ENCODE measurements at places on chromosomes 3 and 15. TPM values are rescaled to one million over a fixed set of nuclear protein-coding genes. Genes with fewer than 3 reads are reported as not detected.

- no peak for DNase-seq
These were observed 7.6 kb upstream of the LRIG1 start for GRCh38 chr3:66508461-66508860.

DNA sequence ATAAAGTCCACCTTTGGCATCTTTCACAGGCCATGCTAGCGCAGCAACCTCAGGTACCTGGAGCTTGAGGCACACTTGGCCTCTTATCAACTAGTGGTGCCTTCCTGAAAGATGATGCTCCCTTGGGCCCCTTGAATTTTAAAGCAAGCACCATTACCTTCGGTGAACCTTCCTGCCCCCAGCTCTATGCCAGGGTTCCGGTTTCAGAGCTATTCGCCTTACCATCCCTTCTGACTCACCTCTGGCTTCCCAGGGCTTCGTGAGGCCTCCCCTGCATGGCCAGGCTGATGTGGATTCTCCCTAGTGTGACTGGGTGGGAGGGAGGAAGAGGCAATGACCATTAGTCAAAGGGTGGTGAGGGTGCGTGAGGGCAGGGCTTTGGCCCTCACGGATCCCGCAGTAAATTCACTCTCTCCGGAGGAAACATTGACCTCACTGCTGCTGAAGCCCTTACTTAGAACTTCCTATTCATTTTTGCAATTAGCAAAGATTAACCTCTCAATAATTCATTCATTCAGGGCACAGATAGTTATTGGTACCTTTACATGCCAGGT is 16.3 kb downstream of the BHLHE40 start:
- DNase-seq: no peak

- DNase-seq: no peak
These were observed 108.1 kb downstream of the ROBO2 start for GRCh38 chr3:77147836-77148578.

DNA sequence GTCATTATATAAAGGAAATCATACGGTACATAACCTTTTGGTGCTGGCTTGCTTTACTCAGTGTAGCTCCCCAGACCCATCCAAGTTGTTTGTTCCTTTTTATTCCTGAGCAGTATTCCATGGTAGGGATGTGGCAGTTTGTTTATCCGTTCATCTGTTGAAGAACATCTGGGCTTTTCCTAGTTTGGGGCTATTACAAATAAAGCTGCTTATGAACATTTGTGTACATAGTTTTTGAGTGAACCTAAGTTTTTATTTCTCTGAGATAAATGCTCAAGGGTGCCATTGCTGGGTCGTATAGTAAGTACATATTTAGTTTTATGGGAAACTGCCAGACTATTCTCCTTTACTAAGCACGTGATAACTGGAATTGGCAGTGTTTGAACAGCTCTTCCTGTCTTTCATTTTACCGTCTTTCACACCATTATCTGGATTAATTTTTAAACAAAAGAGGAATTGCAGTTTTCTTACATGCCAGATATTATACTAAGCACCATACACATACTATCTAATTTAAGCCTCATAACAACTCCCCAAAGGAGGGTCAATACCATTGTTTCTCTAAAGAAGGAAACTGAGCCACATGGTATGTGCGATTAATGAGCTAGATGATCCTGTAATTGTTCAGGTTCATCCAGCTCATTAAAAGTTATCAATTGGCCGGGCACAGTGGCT is 85.6 kb downstream of the PTPRG start:
- no peak for DNase-seq

DNA sequence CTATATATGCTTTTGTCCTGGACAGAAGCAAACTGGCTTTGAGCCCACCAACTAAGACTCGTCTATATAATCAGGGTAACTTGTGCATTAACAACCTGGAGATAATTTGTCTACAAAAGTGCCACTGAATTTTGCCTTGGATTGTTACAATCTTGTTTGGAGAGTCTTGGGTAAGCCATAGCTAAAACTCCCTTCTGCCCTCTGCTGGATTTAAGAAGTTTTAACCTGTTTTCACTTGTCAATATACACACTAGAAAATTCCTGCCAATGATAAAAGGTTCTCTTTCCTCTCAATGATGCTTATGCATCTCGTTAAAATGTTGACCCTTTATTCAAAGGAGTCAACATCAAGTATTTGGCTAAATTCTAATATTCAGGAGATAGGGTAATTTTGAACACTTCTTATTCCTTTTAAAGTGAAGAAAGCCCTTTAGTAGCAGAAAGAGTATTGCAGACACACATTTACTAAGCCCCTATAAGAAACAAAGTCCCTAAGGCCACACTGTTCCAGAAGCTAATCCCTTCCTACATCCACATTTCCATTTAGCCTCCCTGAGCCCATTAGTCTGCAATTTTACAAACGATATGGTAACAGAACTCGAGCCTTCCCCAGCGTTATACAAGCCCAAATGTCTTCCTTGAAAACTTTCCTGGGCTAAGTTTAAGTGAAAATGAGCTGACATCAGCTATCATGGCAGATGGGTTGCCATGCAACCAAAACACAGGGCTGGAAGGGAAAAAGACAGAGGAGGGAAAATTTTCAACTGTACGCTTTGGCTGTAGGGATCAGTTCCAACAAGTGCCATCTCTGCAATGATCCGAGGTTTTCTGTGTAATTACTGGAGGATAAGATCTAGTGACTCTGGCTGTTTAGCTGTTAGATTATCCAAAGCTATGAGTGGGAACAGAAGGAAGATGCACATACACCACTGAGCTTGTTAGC is 75.9 kb upstream of the FGF12 start:
- no peak for DNase-seq

DNA sequence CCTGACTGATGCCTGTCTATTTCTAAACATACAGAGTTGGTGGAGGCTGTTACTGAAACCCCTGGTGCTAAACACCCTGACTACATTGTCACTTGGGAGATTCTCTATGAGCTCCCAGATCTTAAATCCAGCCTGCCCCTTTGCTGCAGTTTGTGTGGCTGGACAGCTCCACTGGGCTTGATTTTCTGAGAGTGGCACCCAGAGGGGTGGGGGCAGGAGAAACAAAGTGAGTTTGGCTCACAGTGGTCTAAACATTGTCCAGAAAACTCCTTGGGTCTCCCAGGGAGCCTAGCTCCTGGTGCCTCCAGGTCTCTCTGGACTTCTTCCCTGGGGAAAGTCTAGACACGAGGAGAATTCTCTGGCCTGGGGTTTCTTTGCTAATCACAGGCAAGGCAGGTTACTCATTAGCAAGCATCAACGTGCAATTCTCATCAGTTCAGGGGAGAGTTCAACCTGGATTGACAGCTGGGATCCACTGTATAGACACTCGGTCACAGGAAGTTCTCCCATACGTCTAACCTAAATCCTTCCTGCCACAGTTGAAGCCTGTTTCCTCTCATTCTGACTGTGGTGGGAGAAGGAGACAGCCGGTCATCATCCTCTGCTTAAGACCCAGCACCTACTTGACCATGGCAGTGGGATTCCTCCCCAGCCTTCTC is 7.1 kb upstream of the DLL4 start:
- no peak for DNase-seq

DNA sequence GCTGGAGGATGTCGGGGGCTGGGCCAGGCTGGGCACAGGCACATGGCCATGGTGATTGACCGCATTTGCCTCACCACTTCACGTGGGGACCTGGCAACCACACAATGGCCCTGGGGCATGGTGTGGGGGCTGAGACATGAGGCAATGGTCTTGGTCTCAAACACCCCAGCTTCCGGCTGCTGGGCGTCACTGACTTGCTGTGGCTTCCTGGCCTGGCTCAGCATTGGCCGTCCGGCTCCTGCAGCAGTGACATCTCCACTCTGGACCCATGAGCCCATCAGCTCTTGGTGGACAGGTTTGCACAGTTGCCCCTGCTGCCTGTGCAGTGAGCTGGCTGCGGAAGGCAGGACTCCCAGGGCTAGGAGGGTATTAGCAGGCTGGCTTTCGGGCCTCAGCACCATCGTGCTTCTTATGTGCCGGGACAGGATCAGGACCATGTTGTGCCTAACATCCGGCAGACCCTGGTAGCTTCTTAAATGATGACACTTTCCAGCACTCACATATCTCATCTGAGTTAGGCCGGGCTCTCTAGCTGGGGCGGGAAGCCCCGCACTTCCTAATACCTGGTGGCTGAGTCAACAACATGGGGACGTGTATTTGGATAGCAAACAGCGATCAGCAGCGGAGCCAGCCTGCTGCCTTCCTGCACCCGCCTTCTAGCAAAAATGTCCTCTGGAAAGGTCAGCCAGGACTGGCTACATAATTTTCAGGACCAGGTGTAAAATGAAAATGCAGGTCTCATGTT is 34.1 kb downstream of the ZNF710 start:
- DNase-seq: no peak

GRCh38 chr3:166721466-166721865 is 658.6 kb downstream of the ZBBX start:
- DNase-seq: no peak

- DNase-seq: no peak
These were observed 95.3 kb downstream of the SLC9A9 start for GRCh38 chr3:143753006-143753405.

DNA sequence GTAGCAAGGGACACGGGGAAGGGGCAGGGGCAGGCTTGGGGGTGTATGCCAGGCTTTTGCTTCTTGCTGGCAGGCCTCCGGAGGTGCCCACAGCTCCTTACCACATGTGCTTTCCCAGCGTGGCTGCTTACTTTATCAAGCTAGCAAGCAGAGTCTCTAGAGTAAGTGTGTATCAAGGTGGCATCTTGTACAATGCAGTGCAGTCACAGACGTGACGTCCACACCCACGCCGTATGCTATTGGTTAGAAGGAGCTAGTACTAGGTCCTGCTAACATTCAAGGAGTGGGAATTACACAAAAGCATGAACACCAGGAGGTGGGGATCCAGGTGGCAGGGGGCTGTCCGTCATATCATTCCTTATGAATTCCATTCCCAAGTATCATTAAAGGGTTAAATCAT is 15.3 kb upstream of the AGBL1 start:
- DNase-seq: no peak

DNA sequence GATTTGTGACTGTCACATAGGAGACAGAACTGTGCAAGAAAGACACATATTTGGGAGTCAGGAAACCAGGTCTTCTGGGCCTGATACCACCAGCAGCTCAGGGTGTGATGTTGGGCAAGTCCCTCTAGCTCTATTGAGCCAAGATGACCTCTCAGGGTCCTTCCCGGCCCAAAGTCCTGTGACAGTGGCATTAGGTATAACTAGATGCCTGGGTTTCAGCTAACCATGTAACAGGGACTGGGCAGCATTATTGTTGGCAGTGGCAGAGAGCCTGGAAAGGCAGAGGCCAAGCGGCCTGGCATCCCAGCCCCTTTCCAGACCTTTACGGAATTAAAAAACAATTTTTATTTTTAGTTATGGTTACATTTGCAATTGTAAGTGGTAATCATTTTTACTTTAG is 10.4 kb downstream of the LIMD1 start:
- DNase-seq: no peak

DNA sequence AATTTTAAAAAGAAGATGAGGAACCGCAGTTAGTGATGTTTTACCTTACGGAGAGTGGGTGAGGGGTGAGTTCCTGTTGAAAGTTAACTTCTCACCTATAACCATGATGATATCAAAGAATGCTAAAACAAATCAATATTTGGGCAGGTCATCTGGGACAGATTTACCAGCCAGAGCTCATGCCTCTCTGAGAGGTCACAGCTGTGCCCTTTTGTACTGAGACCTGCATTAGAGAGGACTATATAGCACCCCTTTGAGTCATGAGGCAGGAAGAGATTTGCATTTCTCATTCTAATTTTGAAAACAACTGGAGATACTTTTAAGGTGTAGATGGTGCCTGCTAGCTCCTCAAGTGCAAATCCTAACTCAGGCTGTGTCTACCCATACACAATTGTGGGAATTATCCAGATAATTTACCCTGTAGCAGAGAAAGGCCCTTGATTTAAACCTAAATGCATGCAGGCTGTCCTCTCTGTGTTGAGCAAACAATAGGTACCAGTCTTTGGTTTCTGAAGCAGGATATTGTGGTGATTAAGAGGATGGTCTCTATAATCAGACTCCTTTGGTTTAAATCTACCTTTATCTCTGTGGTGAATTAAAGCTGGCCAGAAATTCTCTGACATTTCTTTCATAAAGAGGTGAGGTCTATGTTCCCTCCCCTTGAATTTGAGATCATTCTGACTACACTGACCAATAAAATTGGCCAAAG is 5.8 kb upstream of the TM4SF4 start:
- no peak for DNase-seq

DNA sequence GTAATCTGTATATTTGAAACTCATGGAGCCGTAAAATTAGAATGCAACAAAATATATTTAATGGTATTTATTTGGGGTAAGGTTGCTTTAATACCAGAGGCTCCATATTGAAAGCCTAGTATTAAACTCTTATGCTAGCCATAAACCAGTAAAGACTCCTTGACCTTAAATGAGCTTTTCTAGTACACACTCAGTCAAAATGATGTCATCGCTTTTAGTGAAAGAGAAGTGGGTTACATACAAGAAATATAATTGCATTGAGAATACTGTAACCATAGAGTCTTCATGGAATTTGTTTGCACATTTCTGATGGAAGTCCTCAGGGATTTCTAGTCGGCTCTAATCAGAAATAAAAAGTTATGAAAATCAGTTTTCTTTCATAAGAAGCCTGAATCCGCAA is 757.6 kb downstream of the GBE1 start:
- DNase-seq: no peak

DNA sequence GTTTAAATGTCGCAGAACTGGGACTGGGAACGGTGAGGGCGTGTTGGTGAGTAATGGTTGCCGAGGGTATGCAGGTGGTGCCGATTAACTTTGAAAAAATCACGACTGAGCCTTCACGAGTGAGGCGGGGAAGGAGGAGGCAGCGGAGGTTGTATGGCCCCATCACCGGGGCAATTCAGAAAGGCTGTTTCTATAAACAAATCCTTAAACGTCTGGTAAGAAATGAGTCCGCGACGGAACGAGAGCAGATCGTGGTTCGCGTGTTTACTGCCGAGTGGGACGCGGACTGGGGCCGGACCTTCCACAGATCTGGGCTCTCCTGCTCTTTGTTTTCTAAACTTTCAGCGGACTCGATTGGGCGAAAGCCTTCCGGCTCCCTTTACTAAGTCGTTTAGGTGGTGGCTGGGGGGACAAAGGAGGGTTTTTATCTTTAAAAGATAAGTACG is 2.7 kb downstream of the IGF1R start:
- no peak for DNase-seq

- no peak for DNase-seq
These were observed 20.2 kb upstream of the PPP1R2 start for GRCh38 chr3:195563317-195563716.

- DNase-seq: no peak
These were observed 192.8 kb downstream of the ULK4 start for GRCh38 chr3:41769106-41769505.

- DNase-seq: no peak
These were observed 75.0 kb upstream of the CADPS start for GRCh38 chr3:62950210-62950609.

GRCh38 chr3:194034346-194035336 is 101.3 kb upstream of the HES1 start:
- DNase-seq: no peak

GRCh38 chr3:158738653-158739052 is 6.4 kb upstream of the RARRES1 start:
- no peak for DNase-seq

The PML gene
- total RNA-seq: 146 TPM

The PLA2G4B gene
- total RNA-seq: 3.4 TPM

The CXCR6 gene
- not detected for total RNA-seq

The HIGD2B gene
- not detected for total RNA-seq

The IL5RA gene
- not detected for total RNA-seq

The PLS1 gene
- total RNA-seq: 21.8 TPM

The NANOGP8 gene
- not detected for total RNA-seq

The FBXO40 gene
- under 0.01 TPM for total RNA-seq

The PLIN1 gene
- total RNA-seq: not detected

The GALNT15 gene
- total RNA-seq: not detected

The DNAH1 gene
- total RNA-seq: 0.96 TPM

The WNT7A gene
- total RNA-seq: 17.1 TPM

All from kidney epithelial cell (primary cell).